Colonic mucosa (tissue), 4 donors: ENCODE measurements at places on chromosomes 3 and 15. TPM values are rescaled to one million over a fixed set of nuclear protein-coding genes. Genes with fewer than 3 reads are reported as not detected.
A peak's percentile ranks its signal among the peaks of the same experiment; 100 is the strongest.

ZNF620 gene
- 4.0 TPM for total RNA-seq

COL6A6 gene
- total RNA-seq = not detected

CD200R1 gene
- 1.1 TPM for total RNA-seq

CDC25A gene
- 5.3 TPM for total RNA-seq

NDN gene
- total RNA-seq = 16.0 TPM

PLSCR5 gene
- not detected for total RNA-seq

DNASE1L3 gene
- 2.2 TPM for total RNA-seq

CDHR4 gene
- total RNA-seq = not detected

RHOV gene
- total RNA-seq = 14.9 TPM

SLCO2A1 gene
- 34.8 TPM for total RNA-seq

TMEM212 gene
- not detected for total RNA-seq

PFKFB4 gene
- total RNA-seq = 51.0 TPM

GOLGA6L4 gene
- total RNA-seq = 2.5 TPM

PLSCR2 gene
- total RNA-seq = 0.94 TPM

PLA1A gene
- total RNA-seq = 0.58 TPM

IL17RB gene
- total RNA-seq = 25.7 TPM

CHAC1 gene
- total RNA-seq = 20.9 TPM

C3orf80 gene
- 0.72 TPM for total RNA-seq

- no peak for DNase-seq
Measured at GRCh38 chr15:93110502-93111040, 21.6 kb upstream of the RGMA start.

- DNase-seq = no peak
Measured at GRCh38 chr3:9184461-9184835, 65.0 kb downstream of the SRGAP3 start.

DNA sequence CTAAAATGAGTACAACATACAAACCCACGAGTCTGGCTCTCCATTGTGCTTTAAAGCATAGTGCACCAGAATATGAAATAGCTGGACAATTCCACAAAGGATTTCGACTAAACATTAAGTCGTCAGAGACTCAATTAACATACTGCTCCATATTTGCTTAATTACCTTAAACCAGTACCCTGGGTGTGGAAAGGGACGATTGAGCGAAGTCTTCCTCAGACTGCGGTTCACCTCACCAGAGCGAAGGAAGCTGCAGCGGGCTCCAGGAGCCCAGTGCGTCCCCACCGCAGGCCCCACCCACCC is 218 bp upstream of the TRPC1 start:
- DNase-seq = no peak

DNA sequence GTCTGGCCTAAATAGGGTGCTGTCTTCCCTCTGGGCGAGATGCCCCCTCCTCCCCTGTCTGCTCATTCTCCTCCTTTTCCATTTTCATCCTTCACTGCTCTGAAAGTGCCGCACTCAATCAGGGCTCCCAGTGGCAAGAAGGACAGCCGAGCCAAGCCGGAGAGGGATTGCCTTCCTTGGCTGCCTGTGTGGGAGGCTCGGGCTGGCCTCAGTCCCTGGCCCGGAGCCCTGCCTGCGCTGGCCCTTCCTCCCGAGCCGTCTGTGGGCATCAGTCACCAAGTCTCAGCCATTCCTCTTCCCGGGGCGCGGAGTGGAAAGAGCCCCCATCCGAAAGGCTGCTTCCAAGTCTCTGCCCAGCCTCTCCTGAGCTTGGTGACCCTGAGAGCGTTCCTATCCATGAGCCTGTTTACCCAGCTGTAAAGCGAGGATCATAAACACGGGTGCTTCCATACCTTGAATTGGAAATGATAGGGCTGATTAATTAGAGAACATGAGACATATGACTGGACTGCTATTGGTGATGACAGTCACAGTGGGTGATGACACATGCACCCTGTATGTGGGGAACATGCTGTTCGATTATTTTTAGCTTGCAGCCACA is 59.1 kb upstream of the TLE3 start:
- no peak for DNase-seq

DNA sequence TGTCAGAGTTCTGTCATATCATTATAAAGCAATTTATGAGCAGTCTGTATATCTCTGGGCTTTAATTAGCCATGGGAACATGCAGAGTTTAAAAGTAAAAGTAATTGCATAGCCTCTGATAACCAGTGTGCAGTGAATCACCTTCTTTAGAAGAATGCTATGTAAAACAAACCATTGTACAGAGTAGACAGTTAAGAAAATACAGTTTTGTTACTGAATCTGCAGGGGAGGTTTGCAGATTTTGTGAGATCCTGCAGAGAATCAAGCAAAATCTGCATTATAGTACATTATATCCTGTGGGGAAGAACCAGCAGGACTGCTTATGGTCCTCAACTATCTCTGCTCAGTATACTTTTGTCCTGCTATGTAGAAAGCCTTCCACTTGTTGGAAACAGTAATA is 396.2 kb upstream of the NAALADL2 start:
- DNase-seq = no peak

- no peak for DNase-seq
Measured at GRCh38 chr15:60110909-60111308, 106.8 kb downstream of the FOXB1 start.

GRCh38 chr15:83082730-83083386 is 15.8 kb upstream of the BTBD1 start:
- no peak for DNase-seq

DNA sequence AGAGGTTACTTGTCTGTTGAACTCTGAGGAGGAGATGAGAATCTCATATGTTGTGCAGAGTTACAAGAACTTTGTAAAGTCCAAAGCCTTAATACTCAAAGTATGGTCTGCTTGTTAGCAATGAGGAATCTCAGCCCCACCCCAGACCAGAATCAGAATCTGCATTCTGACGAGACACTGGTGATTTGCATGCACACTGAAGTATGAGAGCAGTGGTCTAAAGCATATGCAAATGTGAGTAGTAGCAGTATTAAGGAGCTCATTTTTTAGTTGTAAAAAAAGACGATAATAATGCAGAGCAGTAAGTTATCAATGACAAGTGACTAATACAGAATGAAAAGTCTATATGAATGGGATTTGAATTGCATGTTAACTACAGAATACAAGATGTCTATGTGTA is 327.7 kb downstream of the RYR3 start:
- DNase-seq = no peak

GRCh38 chr15:74594455-74594854 is 21.2 kb upstream of the CLK3 start:
- no peak for DNase-seq

GRCh38 chr15:89654301-89654761 is 936 bp downstream of the KIF7 start:
- DNase-seq = no peak

GRCh38 chr15:36791844-36792571 is 212.6 kb downstream of the CDIN1 start:
- no peak for DNase-seq

DNA sequence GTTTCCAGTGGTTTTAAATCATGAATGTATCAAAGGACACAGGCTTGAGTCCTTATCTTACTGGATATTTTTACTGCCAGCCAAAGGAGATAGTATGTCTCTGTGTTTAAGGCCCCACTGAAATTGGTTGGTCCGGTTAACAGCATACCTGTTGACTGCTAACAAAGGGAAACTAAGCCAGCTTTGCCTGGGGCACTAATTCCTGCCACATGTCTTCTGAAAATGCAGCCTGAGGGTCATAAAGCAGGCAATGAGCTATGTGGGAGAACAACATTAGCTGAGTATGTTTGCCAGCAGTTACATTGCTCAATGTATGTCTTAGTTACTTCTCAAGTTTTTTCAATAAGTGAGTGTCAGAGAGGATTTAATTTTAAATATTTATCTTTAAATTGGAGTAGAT is 12.4 kb downstream of the PLS1 start:
- DNase-seq = no peak

DNA sequence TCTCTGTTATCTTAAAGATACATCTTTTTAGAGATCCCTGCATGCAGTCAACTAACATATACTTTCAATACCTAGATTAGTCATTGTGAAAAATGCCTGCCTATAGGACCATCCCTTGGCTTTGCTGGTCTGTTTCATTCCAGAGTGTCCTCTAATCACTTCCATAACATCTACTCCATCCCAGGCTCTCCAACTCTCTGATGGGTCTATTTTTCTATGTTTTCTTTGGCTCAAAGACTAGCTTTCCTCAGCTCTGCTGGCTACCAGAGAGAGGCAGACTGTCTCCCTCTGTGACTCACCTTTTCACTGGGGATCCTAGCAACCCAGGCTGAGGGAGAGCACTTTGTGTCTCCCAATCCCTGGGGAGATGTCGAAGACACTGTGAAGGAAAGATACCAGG is 547.7 kb upstream of the MCTP2 start:
- no peak for DNase-seq

GRCh38 chr15:56798639-56799038 is 65.3 kb upstream of the ZNF280D start:
- DNase-seq = no peak

GRCh38 chr3:21734746-21735145 is 16.3 kb downstream of the ZNF385D start:
- no peak for DNase-seq

DNA sequence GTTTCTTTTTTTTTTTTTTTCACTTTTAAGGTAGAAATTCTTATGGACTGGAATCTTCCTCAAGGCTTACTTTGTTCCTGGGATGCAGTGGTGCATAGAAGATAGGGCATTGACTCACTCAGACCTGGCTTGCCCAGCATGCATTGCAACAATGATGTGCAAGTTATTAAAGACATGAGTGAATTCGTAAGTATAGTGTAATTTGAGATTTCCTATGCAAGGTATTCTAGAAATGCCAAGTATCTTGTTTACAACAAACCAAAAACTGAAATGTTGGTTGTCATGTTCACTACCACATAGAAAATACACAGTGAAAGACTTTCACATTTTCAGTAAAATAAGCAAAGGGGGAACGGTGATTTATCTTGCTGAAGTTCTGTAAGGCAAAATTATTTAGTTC is 56.5 kb upstream of the FNDC3B start:
- no peak for DNase-seq

DNA sequence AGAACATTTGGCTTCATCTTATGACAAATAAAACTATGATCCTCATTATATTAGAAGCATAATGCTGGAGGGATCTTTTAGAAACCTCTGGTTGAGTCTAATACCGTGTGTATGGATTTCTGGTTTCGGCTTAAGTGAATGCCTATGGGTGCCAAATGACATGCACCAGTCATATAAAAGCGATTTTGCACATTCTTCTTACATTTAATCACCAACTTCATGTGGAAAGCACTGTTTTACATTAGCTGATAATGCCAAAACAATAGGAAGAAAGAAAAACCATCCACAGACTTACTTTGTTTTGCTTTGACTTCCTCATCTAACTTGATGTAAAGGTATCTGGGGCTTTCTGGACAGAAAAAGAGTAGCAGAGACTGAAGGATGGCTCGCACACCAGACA is 20.9 kb downstream of the SLC2A2 start:
- DNase-seq = no peak

GRCh38 chr3:168991803-168992202 is 671.7 kb downstream of the MECOM start:
- DNase-seq = no peak

DNA sequence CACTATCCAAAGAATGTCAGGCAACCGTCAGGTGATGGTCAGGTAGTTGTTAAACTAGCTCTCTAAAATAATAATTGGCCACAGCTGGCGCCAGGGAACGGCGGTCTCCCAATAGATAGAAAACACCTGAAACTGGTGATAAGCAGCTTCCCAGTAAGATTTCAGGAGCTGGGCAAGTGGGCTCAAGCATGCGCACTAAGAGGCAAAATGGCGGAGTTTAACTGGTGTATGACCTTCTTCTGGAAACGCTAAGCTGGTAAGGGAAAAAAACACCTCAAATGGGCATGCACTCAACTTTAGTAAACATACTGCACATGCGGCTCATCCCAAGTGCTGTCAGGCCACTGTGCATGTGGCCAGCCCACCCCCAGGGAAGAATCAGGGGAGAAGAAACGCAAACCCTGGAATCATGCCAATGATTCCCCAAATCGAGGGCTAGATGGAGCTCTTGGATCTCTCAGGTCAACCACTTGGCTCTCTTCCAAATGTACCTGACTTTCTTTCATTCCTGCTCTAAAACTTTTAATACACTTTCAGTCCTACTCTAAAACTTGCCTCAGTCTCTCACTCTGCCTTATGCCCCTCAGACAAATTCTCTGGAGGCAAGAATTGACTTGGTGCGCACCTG is 195.0 kb downstream of the ZNF621 start:
- DNase-seq = no peak

- DNase-seq = no peak
Measured at GRCh38 chr3:187640569-187641059, 29.6 kb downstream of the SST start.

- peak; percentile 66 for DNase-seq
Measured at GRCh38 chr15:41241221-41241964, 10.3 kb downstream of the CHP1 start.

GRCh38 chr3:79765911-79766310 is 1.9 kb downstream of the ROBO1 start:
- DNase-seq = no peak

DNA sequence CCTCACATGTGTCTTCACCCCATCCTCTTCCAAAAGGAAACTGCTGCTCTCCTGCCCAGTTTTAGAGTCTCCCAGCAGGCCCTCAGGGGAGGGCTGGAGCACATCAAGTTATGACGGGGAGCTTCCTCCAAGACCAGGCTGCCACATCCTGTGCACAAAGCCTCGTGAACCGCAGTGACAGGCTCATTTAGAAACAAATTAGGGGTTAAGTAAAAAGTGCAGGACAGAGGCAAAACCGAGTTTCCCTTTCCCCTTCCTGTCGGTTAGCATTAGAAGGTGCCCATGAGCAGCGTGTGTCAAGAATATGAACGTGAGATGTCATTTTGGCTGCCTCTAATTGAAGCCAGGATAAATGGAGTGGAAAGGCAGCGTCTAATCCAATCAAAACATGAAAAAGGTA is 199.7 kb downstream of the ARRDC4 start:
- no peak for DNase-seq

GRCh38 chr3:14948609-14949038 is 1.2 kb downstream of the NR2C2 start:
- no peak for DNase-seq

- no peak for DNase-seq
Measured at GRCh38 chr3:154970797-154971196, 109.3 kb upstream of the MME start.

DNA sequence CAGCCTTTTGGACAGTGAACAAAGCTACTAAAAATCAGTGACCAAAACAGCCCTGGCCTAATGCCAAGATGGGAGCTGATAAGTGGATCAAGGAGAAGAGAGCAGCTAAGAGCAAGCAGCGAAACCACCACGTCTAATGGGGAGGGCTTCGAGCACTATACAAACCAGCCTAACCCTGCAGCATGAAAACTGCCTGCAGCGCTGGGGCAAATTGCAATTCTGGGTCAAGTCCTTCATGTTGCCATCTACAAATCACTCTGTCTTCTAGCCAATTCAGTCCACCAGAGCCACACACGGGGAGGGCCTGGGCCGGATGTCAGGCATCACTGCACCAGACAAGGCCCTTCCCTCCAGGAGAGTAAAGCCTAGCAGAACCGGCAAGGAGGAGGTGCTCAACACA is 30.5 kb upstream of the SPATA12 start:
- DNase-seq = no peak
